NCI-H460 (cell line): ENCODE measurements at places on chromosomes 1 and 21.

- DNase-seq: no peak
Measured at GRCh38 chr1:226894826-226895225, 24.4 kb downstream of the PSEN2 start.

DNA sequence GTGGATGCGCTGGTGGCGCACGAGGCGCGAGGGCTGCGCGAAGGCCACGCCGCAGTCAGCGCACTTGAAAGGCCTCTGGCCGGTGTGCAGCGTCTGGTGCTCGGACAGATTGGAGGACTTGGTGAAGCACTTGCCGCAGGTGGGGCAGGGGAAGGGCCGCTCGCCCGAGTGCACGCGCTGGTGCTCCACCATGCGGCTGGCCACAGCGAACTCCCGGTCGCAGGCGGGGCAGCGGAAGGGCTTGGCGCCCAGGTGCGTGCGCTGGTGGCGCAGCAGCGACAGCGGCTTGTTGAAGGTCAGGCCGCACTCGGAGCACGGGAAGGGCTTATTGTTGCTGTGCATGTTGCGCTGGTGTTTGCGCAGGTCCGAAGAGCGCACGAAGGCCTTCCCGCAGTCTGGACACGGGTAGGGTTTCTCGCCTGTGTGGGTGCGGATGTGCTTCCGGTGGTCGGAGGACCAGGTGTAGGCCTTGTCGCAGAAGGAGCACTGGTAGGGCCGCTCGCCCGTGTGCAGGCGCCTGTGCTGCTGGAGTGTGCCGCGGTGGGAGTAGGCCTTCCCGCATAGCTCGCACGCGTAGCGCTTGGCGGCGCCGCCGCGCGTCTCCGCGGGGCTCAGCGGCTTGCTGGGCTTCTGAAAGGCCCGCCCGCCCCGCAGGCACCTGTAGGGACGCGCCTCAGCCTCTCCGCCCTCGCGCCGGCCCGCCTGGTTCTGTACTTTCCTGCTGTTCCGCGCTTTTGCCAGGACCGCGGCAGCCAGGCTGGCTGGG lies 4.7 kb downstream of the ZNF648 start:
- DNase-seq: no peak

- DNase-seq: no peak
Measured at GRCh38 chr1:16213013-16213412, 561 bp upstream of the ARHGEF19 start.

DNA sequence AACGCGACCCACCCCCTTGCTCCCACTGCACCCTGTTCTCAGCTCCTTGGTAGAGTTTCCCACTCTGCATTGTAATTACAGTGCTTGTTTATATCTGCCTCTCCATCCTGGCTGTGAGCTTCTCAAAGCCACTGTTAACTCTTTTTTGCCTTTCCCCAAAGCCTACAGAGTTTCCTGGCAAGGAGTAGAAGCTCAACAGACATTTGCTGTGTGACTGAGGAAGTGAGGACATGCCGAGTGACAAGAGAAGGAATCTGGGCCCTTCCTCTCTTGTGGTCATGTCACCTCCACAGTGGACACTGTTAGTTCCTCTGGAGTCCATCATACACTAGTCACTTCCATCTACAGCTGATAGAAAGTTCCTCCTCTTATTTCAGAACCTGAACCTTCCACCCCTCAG lies 6.1 kb upstream of the IGSF8 start:
- DNase-seq: no peak

DNA sequence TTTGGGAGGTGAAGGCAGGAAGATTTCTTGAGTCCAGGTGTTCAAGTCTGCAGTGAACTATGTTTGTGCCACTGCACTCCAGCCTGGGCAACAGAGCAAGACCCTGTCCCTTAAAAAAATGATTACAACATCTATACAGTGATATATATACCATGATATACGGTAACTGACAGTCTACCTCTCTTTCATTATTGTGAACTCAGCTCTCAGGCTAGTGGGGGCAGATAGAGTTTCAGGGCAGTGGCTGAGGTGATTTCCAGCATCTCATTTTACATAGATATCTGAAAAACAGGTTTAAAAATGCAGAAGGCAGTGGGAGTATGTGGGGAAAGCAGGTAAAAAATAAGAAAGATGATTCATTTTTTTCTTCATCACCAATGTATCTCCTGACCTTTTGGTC lies 8.1 kb upstream of the NTNG1 start:
- no peak for DNase-seq

DNA sequence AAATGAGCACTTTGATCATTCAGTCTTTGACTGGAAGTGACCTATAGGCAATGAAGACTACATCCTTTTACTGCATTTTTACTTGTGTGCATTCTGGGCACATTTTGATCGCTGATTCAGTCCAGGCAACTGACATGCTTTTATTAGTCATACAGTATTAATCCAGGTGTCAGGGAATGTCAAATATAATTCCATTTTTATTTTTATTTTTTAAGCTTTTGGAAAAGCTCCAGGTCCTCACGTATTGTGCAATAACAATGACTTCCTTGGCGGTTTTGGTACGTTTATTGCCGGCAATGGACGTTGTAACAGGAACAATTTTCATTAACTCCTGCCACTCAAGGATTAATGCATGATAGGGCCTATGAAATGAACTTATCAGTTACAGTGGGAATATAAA lies 302.6 kb upstream of the PTBP2 start:
- DNase-seq: no peak

DNA sequence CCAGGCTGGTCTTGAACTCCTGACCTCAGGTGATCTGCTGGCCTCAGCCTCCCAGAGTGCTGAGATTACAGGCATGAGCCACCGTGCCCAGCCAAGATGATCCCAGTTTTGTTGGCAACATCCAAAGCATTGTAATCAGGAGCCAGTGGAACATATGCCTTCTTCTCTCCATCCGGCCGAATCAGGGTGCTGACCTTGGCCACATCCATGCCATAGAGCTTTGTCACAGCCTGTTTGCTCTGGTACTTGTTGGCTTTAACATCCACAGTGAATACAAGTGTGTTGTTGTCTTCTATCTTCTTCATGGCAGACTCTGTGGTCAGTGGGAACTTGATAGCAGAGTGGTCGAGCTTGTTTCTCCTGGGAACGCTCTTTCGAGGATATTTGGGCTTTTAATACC lies 17.1 kb downstream of the TNFRSF8 start:
- DNase-seq: no peak

- DNase-seq: no peak
Measured at GRCh38 chr1:93652323-93652949, 29.2 kb downstream of the BCAR3 start.

DNA sequence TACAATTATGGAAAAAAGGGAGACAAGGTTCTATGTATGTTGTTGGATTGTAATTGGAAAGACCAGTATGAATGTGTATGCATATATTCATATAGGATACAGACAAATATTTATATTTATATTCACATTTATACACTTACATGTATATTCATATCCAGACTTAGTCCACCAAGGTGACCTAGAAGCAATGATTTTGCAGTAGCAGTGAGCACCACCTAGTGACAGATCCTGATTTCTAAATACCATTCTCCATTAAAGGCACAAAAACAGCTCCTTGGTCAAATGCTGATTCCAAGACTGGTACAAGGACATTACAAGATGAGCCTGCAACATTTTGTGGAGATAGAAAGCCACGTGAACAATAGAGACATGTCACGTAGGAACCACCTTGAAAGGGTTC lies 153.4 kb downstream of the SDCCAG8 start:
- DNase-seq: no peak

GRCh38 chr1:200207711-200208126 lies 180.2 kb downstream of the NR5A2 start:
- DNase-seq: no peak

DNA sequence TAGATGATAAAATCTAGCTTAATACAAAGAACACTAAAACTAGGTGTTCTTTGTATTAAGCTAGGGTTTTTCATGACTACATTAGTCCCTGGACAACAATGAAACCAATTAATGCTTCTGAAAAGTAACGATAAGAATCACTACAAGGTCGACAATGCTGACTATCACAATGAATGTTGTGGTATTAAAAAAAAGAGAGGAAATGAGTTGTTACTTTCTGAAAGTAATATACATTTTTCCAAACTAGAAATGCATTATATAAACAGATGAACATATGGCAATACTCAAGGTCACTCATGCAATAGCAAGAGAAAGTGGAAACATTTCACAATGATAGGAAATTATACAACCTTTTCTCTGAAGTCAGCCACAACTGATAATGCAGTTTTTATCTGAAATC lies 19.0 kb downstream of the DPH5 start:
- no peak for DNase-seq

DNA sequence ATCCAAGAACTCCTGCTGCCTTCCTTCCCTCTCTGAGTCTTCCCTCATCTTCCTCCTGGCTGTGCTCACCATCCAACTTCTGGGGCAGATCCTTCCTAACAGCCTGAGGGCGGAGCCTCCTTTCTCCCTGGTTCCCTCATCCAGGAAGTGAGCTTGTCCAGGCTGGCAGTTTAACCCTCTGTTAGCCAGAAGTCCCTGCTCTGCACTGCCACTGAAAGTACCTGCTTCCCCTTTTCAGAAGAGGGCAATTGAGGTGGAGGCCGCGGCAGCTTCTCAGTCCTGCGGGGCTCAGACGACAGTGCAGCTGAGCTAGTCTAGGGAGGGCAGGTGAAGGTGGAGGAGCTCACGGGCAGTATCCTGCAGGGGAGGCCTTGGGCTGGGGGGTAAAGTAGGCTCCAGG lies 149.1 kb downstream of the FCRL5 start:
- no peak for DNase-seq

DNA sequence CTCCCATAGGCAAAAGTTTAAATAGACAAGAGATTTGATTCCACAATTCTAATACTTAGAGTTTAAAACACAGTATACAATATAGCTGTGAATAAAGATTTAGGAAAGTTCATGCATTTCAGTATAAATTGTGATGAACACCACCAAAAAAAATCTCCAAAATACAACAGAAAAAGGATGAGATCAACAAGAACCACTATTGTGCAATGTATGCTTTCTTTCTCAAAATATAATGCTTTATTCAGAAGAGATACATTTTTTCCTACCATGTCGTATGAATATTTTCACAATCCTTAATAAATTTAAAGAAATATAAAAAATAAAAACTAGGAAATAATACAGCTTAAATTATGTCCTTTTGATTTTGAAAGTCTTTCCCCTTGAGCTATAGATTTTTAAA lies 1309.2 kb downstream of the MRPL39 start:
- DNase-seq: no peak

DNA sequence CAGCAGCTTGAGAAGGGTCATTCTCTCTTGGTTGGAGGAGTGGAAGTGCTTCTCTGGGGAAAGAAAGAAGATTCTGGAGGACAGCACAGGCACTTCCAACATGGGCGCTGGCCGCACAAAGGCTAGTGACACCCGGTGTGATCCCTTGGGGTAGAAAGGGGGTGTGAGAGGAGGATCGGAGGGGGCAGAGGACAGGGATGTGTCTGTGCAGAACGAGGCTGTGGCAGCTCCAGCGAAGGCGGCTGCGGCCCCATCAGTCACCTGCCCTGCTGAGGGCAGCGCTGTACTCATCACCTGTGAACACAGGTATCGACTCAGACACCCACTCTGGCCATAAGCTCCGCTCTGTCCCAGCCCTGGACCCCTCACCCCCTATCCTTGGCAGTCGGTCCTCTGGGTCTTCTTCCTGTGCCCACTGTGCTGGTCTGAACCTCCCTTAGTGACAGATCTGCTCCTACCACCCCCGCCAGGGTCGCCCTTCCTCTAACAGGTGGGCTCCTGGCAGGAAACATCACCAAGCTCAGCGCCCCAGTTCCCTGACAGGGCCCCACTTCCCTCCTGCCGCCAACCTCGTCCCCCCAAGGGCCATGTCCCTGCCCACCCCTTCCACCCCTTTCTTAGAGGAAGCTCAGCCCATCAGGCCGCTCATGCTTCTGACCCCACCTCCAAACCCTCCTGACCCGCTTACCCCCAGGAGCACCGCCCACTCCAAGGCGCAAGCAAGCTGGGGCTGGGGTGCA lies 20.1 kb downstream of the TP73 start:
- DNase-seq: no peak

DNA sequence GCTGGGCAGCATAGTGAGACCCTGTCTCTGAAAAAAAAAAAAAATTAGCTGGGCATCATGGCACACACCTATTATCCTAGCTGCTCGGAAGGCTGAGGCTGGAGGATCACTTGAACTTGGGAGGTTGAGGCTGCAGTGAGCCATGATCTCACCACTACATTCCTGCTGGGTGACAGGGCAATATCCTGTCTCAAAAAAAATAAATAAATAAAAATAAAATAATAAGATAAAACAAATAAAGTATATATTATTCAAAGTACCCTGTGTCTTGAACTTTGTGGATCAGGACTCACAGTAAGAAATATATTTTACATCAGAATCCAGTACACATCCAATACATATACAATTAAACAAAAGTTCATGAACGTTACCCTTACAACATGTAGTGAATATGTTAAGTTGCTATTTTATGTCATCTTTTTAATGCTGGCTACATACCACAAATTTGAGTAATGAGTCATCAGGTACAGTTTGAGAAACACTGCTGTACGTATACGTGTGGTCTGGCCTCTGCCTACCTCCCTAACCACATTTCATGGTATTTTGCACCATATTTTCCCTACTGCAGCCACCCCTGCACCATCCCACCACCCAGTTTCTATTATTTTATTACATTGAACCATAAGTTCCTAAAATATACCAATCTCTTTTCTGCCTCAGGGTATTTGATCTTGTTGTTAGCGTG lies 4.4 kb downstream of the NME7 start:
- no peak for DNase-seq

DNA sequence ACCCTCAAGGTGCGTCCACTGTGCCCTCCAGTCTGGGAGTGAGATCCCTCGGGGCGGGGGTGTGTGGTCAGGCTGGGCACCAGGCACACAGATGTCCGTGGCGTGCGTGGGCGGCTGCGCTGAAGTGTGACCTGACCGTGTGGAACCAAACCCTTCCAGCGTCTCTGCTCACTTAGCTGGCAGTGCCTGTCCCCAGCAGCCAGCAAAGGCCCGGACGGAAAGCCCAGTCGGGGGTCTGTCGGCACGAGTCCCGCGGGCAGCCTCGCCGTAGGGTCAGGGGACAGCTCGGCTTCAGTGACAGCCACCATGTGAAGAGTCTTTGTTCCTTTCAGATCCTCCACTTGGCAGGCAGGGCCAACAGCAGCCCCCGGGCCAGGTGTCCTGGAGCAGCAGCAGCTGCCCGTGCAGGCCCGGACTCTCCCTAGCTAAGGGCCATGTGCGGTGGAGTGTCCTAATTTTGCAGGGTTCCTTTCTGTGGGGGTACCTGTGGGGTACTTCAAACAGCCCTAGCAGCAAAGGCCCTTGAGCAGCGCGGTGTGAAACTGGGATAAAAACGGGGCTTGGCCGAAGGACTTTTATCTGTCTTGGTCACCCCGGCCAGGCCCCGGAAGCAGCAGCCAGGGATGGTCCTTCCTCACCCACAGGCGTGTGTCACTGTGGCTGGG lies 11.6 kb downstream of the TTLL10 start:
- DNase-seq: no peak

GRCh38 chr1:58060559-58061170 lies 485.9 kb downstream of the OMA1 start:
- no peak for DNase-seq

DNA sequence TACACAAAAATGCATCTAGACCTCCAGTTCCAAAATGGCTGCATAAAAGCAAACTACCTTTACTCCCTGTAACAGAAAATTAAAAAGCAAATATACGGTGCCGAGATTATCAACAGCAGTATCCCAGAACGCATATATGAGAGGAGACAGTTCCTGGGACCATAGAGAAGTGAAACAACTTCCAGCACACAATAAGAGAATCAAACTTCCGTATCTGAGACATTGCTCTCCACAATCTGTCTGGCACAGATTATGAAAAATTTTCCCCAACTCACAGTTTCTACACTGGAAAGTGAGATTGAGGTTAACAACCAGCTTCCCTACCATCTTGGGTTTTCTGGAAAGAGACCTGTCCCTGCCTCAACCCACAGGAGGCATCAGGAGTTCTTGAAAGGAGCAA lies 47.2 kb upstream of the ST6GALNAC3 start:
- DNase-seq: no peak
